Stimulated activated CD4-positive, alpha-beta T cell treated with anti-CD3 and anti-CD28 coated beads, TNF-alpha, amount 100 ng/mL, for 48 hours (primary cell): ENCODE measurements at places on chromosomes 2 and 18.

DNA sequence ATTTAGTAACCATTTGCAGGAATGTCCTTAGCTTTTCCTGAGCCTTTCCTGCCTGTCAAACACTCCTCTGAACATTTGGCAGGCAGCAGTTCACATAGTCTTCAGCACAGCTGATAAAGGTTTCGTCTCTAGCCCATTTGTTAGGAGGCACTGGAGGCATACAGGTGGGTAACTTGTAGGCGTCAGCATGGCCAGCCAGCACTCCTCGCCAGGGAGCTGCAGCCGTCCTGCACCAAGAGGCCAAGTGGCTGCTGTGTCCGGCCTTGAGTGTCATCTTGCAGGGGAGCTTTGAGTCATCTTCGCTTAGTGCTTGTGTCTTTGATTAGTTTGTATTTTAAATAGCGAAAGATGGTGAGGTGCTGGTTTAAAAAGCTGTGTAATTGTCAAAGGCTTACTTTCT lies 120.3 kb upstream of the NFATC1 start:
- DNase-seq, result no peak

DNA sequence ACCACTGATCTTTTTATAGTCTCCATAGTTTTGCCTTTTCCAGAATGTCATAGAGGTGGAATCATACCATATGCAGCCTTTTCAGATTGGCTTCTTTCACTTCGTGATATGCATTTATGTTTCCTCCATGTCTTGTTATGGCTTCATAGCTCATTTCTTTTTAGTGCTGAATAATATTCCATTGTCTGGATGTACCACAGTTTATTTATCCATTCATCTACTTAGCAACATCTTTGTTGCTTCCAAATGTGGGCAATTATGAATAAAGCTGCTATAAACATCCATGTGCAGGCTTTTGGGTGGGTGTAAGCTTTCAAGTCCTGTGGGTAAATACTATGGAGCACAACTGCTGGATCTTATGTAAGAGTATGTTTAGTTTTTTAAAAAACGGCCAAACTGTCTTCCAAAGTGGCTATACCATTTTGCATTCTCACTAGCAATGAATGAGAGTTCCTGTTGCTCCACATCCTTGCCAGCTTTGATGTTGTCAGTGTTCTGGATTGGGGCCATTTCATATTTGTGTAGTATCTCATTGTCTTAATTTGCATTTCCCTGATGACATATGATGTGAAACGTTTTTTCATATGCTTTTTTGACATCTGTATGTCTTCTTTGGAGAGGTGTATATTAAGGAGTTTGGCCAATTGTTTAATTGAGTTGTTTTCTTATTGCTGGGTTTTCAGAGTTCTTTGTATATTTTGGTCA lies 20.6 kb downstream of the STPG4 start:
- no peak for DNase-seq

- DNase-seq, result no peak
Observed at GRCh38 chr2:228869636-228870264, 401.3 kb downstream of the PID1 start.

DNA sequence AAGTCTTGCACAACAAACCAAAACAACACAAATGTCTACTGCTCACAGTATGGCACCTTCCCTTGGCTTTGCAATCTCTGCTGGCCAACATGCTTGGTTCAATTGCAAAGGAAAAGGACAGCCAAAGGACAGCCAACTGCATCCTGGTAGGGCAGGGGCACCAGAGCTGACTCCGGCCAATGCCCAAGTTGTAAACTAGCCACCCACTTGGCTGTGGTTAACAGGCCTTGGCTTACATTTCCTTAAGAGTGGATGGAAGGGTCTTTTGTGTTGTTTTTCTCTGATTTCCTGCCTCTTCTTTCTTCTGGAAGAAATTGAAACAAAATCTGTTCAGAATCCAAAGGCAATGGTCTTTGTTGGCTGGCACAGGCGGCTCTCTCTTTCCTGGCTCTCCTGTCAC lies 119.1 kb upstream of the TRIB2 start:
- DNase-seq, result no peak

DNA sequence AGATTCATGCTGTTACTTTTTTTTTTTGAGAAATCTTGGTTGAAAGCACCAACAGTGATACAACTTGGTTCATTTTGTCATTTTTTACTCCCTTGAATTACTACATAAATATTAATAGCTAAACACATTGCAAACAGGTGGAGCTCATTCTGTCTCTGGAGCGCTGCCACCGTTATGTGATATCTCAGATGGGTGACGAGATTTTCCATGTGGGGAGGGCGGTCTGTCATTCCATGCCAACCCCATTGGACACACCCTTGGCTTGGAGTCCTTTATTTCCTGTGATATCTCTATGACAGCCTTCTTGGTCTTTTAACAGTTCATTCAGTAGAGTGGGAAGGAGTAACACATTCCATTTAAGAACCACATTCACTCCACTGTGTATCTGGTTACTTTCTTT lies 794.8 kb downstream of the SATB2 start:
- no peak for DNase-seq

DNA sequence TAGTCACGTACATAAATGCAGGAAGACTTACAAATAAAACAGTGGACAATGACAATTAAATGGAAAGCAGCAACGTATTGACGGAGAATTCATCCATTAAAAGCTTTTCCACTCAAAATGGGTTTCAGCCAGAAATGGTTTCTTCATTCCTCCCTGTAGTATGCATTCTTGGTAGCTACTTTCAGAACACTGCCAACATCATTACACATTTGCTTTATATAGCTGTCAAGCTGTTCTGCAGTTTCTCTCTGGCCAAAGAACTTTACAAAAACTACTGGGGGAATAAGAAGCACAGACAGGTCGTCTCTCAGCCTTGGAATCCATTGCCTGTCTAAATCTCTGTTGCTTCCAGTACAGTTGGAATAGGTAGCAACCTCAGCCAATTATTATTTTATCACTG lies 84.1 kb upstream of the NCKAP5 start:
- DNase-seq, result no peak

GRCh38 chr2:163771596-163771995 lies 35.8 kb upstream of the FIGN start:
- DNase-seq, result no peak
